ENCODE measurements at places on chromosomes 12 and 14.

DNA sequence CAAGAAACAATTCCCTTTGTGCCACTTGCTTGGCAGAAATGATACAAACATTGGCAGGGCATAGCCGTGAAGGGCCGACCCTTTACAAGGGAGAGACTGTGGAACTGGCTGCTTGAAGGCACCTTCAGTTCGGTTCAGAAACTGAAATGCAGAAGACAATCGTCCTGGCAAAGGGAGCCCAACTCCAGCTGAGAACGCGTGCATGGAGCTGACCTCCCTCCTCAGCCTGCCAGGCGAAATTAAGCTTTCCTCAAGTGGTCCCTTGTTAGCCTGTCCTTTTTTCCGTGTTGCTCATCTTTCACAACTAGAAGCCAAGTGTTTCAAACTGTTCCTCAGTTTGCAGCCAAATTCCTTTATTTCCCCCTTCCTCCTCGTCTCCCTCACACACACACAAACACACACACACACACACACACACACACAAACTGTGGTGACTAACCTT, 8.1 kb downstream of the LGR5 start:
- no peak for DNase-seq

DNA sequence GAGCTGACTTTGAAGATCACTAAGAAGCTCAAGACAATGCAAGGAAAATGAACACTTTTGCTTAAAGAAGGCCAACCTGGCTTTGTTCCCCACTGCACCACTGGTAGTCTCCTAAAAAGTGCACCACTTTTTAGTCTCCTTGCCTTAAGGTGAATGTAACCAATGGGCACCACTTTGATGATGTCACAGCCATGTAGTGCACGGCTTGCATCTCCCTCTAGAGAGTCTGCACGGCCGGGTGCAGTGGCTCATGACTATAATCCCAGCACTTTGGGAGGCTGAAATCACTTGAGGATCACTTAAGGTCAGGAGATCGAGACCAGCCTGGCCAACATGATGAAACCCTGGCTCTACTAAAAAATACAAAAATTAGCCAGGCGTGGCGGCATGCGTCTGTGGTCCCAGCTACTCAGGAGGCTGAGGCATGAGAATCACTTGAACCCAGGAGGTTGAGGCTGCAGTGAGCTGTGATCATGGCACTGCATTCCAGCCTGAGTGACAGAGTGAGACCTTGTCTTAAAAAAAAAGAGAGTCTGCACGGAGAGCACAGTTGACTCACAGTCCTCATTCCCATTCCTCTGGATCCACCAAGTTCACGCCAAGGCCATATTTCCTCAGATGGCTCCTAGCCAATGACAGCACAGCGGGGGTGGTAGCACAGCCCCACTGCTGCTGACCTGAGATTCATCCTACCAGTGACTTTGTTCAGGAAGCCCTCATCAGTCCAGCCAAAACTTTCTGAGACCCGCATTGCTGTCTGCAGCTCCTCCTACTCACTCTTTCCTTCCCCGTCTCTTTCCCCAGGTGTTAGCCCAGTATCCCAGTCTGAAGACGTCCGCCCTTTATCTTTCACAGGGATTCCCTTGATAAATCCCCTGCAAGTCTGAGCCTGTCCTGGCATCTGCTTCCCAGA, 16.5 kb upstream of the IFT81 start:
- no peak for DNase-seq

GRCh38 chr12:76685246-76685678, 78.7 kb upstream of the ZDHHC17 start:
- DNase-seq, result no peak

DNA sequence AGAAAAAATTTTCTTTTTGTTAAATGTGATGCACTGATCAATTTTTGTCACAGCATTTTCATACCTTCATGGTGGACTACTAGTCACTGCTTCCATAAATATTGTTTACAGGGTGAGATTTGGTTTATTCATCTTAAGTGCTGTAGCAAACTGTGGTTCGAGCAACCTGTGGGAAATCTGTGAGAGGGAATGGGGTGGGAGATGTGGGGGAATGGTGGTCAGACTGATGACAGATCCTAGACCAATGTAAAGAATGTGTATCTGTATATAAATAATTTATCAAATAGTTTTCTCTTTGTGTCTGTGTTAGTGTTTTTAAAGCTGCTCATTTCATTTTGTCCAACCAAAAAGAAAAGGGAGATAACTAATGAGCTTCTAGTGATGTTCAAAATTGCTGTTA, 26.7 kb downstream of the CSRP2 start:
- DNase-seq, result no peak

DNA sequence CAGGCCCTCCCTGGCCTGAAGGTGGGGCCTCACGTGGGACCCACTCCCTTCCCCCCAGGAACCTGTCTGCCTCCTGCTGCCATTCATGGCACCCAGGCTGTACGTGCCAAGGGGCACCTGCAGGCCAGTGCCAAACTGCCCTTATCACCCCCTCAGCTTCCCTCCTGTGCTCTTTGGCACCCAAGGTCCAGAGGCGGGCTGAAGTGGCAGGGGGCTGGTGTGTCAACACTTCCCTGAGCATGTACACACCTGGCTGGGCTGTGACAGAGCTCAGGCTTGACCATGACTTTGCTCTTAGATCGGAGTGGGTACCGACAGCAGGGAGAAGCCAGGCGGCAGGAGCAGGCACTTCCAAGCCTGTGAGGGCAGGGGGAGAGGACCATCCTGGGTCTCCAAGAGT, 41.6 kb downstream of the HSD17B6 start:
- no peak for DNase-seq
